ENCODE measurements at places on chromosomes 4 and X.

- DNase-seq, result peak; percentile 52
Observed at GRCh38 chrX:46712764-46713163, 46.2 kb downstream of the SLC9A7 start.

DNA sequence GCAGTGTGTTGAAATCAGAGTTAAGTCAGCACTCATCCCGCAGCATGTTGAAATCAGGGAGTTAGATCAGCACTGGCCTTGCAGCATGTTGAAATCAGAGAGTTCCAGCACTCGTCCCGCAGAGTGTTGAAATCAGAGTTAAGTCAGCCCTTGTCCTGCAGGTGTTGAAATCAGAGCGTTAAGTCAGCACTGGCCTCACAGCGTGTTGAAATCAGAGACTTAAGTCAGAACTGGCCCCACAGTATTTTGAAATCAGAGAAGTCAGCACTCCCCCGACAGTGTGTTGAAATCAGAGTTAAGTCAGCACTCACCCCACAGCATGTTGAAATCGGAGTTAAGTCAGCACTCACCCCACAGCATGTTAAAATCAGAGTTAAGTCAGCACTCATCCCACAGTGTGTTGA is 10.9 kb upstream of the UVSSA start:
- no peak for DNase-seq

GRCh38 chr4:128803783-128804182 is 5.7 kb upstream of the JADE1 start:
- no peak for DNase-seq

GRCh38 chrX:46912603-46913491 is 626 bp downstream of the JADE3 start:
- peak; percentile 54 for DNase-seq

DNA sequence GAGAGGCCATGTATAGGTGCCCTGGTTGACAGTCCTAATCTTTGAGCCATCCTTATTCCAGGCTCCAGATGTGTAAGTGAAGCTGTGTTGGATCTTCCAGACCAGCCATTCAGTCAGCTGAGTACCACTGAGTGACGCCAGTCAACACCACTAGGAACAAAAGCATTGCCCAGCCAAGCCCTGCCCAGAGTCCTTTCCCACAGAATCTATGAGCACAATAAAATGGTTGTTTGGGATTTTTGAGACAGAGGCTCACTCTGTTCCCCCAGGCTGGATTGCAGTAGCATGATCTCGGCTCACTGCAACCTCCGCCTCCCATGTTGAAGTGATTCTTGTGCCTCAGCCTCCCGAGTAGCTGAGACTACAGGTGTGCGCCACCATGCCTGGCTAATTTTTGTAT is 262.5 kb downstream of the BCOR start:
- no peak for DNase-seq

DNA sequence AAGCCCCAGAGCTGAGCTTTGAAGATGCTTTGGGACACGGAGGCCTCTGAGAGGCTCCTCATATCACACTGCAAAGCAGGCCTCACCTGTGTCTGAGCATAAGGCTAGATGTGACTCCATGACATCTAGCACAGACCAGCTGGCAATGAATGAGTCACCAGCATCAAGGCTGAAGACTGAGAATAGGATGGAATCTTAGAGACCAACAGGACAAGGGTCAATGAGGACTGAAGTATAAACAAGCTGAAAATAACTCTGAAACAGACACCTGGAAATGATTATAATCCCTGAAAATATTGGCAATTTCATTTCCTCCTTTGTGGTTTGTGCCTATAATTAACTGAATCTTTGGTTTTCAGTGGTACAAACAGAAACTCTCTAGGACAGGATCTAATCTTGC is 87.1 kb upstream of the PRPS1 start:
- no peak for DNase-seq

- no peak for DNase-seq
Observed at GRCh38 chr4:76188557-76188956, 25.1 kb downstream of the SCARB2 start.
